ENCODE measurements at places on chromosomes 7 and 10.

DNA sequence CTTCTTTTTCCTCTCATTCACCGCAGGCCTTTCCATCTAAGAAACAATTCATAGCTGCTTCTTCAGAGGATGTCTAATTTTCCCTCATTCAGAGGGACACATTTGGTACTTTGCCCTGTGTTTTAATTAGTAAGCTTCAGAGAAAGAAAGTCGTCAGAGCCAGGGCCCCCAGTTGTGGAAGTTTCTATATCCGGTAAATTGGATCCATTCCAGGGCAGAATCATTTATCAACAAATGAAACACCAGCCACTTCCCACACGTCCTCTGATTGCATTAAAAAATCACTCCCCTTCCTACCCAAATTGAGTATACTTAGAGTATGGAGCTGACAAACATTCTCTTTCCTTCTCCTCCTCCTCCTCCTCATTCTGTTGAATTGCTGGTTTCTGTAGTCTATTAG, 205.8 kb upstream of the HDAC9 start:
- DNase-seq: no peak

GRCh38 chr7:30796105-30796869, 25.1 kb downstream of the MINDY4 start:
- no peak for DNase-seq

GRCh38 chr7:32347244-32347828, 142.8 kb downstream of the LSM5 start:
- DNase-seq: peak; percentile 5

DNA sequence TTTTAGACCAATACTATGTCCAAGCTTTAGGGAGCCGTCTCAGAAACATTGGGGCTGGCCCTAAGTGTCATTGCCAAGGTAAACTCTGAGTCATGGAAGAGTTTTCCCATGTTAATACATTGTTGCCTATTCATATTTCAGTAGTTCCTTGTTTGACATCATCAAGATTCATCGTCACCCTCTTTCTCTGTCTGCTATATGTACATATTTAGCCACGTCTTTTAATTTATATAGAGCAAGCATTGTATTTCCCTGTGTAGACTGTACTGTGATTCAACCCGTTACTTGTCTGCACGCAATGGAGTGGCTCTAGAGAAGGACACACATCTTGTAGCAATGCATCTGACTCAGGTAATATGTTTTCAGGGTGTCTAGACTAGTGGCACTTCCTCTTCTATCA, 217.9 kb upstream of the TPK1 start:
- no peak for DNase-seq

DNA sequence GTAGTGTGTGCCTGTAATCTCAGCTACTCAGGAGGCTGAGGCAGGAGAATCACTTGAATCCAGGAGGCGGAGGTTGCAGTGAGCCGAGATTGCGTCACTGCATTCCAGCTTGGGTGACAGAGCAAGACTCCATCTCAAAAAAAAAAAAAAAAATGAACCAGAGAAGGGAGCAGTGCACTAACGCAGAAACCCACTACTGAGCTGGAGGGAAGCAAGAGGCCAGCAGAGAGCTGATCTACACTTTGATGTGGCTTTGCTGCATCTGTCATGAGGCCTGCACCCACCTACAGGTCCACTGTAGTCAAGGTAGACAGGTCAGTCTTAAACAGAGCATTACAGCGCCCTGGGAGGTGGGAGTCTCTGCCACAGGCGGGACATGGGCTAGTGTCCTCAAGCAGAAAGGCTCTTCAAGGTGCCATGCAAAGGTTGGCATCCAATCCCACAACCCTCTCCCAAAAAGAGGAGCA, 30.0 kb downstream of the MAT1A start:
- no peak for DNase-seq

DNA sequence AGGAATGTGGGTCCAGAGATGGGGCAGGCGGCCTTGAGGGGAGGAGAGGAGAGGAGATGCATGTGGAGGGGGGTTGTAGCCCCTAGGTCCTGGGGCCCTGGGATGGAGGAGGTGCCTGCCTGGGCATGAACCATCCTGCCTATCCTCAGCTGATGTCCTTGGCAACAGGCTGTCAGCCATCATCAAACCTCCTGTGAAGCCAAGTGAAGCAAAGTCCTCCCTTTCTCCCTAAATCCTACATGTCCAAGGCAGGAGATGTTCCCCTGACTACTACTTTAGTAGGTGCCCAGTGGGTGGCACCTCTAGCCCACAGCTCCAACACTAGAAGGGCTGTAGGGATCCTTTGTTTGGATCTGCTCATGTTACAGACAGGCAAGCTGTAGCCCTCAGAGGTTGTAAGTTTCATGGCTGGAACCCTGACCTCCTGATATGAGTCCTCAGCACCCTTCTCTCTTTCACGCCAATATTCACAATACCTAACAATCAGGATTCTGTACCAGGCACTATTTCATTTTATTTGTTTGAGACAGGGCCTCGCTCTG, 66.6 kb upstream of the SYPL1 start:
- no peak for DNase-seq

DNA sequence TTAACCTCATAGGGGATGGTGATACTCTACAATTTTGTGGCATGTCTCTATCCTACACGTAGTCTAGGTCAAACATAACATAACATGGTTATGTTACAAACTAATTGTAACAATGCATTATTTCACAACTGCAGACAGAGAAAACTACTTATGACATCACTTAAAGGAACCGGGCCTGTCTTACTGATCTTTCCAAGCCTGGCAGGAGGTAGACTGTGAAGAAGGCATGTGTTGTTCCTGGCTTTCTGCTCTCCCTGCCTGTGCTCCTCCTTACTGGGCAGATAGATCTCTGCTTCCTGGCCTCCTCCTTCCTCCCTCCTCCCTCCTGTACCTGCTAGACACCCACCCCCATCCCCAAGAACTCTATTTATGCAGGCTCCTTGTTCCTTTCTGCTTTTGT, 5.4 kb downstream of the CACNB2 start:
- no peak for DNase-seq

DNA sequence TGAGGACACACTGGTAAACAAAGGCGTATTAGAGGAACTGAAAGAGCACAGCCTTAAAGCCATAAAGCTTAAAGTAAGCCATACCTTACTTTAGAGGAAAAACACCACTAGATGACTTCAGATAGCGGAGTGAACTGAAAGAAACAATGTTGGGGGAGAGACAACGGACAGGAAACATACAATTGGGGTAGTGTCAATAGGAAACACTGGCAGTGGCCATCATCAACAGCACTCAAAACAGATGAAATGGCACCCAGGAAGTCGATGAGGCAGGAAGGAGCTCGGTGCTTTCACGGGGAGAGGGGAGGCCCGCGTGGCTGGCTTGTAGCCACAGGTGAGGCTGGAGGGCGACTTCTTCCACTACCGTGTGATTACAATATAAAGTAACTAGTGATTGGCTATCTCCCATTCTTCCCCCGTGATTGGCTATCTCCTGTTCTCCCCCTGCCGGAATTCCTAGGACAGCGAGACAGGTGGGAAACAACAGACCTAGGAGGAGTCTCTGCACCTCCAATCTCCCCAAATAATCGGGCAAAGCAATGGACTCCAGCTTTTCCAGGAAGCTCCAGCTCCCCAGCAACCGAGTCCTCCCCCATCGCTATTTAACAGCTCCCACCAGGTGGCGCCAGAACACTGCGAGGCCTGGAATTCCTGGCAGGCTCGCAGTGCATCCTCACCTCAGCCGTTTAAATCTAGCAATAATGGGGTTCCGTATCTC, 2.4 kb upstream of the TAS2R38 start:
- peak; percentile 75 for DNase-seq

DNA sequence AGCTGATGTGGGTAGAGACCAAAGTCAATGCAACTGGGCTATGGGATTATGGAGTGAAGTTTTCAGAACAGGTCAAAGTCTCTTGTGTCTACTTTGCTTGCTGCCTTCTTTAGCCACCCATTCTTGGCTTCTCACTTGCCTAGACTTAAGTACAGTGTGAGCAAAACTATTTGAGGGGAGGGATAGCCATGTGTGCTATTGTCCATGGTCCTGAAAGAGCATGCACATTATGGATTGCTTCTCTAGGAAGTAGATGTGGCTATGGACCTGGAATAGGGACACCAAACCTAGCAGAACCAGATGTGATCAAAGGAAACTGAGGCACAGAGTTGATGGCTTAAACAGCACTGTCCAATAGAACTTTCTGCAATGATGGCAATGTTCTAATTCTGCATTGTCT, 81.9 kb upstream of the ZNF800 start:
- DNase-seq: no peak

DNA sequence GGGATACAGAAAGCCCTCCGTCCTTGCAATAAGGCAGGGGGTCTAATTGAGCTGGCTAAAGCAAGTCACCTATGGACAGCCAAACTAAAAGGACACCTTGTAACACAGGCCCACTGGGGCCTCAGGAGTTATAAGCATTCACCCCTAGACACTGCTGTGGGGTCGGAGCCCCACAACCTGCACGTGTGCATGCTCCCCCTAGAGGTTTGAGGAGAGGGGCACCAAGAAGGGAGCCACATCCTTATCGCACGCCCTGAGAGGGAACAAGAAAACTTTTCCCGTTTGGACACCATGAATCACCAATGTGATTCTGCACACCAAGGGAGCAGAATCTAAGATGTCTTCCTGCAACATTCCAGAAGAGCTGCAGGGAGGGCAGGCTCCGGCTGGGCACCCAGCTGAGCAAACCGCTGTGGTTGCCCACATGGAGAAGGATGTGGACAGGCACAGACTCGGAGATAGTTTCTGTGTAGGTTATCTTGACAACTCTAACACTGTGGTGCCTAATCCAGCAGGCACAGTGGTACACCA, 17.7 kb upstream of the TARP start:
- DNase-seq: no peak

GRCh38 chr10:113121153-113121552, 171.1 kb downstream of the TCF7L2 start:
- no peak for DNase-seq

- no peak for DNase-seq
Measured at GRCh38 chr10:127679642-127680255, 57.2 kb upstream of the FOXI2 start.

GRCh38 chr10:128835361-128835760, 631.7 kb upstream of the MGMT start:
- no peak for DNase-seq

DNA sequence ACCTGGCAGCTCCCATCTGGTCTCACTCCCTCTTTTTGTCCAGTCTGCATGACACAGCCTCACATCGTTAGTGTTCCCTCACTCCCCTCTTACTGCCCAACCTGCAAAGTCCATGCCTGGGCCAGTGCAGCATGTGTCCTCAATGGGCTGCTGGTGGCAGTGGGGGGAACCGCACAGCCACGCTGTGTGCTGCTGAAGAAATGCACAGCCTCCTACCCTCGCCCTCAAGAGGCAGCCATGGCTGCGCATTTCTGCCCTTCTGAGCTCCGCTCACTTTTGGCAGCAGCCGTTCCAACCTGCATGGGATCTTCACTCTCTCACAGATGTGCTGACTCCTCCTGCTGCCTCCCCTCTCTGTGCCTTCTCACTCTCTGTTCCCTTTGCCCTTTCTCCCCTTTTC, 103.4 kb downstream of the EGFR start:
- DNase-seq: no peak

DNA sequence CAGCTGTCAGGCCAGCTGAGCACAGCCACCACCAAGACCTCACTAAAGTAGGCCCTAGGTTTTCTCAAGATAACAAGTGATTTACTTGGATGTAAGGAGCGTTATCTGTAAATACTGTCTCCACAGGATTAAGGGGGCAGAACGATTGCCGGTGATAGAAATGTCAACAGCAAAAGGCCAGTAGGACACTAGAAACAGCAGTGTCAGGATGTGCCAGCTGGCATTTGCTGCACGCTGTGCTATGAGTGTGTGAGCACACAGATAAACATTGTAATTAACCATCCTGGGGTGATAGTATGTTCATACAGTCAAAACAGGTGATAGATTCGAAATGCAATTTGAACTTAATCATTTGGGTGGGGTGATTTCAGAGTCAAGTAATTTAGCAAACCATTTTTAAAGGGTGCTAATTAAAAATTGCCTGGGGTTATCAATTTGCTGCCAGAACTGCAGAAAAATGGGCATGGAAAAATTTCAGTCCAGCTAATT, 36.3 kb upstream of the NOBOX start:
- DNase-seq: no peak

DNA sequence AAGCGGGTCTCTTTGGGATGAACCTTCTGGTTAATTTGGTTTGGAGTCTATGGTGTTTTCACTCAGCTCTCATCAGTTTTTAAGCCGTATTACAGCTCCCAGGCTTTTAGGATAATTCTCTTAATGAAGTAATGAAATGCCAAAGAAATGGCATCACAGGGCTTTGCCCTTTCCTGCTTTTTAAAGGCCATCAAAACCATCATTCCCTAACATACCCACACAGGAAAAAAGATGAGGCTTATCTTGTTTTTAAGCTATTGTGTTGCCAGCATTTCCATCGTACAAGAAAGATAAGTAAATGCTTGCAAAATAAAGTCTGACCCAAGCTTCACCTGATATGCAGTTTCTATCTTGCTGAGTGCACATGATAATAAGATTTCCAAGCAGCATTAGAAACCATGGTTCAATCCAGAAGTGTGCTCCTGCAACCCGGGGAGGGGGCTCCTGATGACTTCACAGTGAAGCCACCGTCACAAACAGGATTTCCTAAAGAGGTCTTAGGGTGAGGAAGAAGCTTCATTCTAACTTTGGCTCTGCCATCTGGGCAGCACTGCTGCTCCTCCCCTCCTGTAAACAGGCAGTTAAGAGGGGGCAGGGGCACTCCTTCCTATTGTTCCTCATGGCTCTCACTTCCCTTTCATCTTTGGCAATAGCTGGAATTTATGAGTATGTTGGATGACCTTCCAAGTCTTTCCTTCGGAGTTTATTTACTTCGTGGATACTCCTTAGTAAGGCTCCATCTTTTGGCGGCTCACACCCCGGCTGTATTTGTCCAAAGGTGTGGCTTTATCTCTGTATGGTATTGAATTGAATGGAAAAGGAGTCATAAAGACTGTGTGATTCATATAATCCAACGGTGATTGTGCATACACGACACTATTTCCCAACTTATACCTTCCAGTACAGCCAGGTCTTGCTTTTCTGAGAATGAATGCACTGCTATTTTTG, 55.2 kb upstream of the FAM133B start:
- no peak for DNase-seq

DNA sequence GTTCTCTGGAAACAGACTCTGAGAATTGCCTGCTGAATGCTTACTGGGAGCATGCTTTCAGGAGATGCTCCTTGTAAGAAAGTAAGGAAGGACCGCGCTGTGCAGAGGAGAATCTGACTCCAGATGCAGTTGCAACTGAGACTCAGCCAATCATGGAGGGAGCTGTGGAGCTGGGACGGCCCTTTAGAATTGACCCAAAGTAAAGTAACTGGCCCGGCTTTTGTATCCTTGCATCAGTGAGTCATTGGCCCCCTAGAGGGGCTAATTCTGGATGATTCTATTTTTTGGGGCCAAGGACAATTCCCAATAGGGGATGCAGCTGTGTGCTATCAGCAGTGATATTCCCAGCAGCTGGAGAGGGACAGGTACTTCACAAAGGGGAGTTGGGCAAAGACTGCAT, 170.4 kb downstream of the PTEN start:
- no peak for DNase-seq

GRCh38 chr10:75175046-75175445, 35.5 kb upstream of the VDAC2 start:
- DNase-seq: no peak

DNA sequence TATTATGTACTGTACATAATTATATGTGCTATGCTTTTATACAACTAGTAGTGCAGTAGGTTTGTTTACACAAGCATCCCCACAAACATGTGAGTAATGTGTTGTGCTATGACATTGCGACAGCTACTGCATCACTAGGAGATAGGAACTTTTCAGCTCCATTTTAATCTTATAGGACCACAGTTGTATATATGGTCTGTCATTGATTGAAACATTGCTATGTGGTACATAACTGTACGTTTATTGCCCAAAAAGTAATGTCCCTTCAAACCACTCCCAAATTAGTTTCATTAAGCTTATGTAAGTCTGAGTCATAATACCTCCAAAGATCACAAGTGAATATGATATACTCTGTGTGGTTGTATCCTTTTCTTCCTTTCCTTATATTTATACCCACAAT, 183.2 kb upstream of the POT1 start:
- no peak for DNase-seq
